ENCODE measurements at places on chromosomes 6 and 20.

DNA sequence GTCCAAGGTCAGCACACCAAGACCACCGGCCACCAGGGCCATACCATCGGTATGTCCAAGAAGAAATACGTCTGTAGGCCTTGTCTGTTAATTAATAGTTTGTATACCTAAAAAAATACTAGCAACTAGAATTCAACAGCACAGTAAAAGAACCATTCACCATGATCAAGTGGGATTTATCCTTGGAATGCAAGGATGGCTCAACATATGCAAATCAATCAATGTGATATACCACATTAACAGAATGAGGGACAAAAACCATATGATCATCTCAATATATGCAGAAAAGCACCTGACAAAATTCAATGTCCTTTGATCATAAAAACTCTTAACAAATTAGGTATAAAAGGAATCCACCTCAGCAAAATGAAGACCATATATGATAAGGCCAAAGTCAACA is 24.4 kb downstream of the RPP40 start:
- DNase-seq: no peak

DNA sequence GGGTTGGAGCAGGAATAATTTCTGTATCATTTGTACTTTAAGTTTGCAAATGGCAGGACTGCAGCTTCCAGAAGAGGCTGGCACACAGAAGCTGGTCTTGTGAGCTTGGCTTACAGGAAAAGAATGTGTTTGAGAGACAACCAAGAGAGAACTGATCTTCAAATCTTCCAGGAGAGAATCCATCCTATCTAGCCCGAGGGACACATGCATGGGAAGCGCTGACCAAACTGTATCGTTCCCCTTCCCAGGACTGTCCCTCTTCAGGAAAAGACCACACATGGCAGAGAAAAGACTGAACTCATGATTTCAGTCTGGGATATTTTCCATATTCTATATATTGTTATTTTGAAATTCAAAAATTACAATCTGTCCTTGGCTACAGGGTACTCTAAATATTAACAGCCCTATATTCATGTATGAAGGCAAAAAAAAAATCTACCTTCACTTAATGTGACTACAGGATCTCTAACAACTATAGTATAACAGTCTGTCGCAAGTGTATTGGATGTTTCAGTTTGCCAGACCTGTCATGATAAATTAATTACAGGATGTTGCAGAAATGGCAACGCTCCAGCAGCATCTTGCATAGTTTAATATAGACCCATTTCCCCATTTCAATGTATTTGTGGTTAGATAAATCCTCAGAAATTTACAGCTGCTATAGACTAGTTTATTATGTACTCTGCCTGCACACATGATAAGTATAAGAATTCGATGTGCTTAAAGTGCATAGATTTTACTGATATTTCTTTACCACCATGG is 99.4 kb downstream of the MYB start:
- DNase-seq: no peak

- DNase-seq: no peak
Observed at GRCh38 chr20:24836041-24836533, 113.0 kb upstream of the CST7 start.

- peak; percentile 35 for DNase-seq
Observed at GRCh38 chr6:43817192-43817591, 47.2 kb downstream of the VEGFA start.

DNA sequence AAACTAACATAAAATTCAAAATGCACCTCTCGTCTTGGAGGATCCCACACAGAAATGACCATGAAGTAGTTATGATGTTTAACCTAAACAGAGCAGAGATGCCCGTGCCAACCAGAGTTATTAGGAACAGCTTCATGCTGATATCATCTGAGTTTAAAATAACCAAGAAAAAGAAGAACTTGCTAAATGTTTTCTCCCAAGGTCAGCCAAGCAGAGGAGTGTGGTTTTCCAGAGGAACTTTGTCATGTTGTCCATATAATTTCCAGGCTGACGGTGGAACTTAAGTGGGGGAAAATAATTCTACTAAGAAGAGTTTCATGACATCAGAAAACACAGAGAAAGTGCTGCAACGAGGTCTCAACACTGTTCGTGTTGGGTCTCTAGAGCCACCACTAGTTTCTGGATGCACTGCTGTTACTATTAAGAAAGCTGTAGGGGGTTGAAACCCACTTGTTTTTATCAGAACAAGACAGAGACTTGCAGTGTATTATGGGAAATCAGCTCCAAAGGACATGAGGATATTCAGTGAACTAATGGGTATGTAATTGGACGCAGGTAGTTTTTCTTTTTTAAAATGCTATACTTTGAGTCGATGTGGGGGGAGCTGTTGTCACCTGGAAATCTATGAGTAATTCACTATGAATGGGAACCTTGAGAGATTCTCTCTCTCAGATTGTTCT is 5.2 kb downstream of the AGPAT4 start:
- no peak for DNase-seq

DNA sequence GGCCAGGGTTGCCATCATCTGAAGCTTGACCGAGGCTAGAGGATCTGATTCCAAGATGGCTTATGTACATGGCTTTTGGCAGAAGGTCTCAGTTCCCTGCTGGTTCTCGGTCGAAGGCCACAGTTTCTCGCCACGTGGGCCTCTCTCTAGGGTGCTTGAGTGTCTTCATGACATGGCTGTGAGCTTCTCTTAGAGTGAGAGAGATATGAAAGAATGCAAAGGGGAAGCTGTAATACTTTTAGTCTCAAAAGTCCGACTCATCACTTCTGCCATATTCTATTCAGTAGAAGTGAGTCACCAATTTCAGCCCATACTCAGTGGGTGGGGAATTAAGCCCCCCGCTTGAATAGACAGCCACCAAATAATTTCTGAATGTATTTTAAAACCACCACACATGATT is 94.2 kb downstream of the UTRN start:
- no peak for DNase-seq

- no peak for DNase-seq
Observed at GRCh38 chr6:156597095-156597494, 180.1 kb upstream of the ARID1B start.

- DNase-seq: no peak
Observed at GRCh38 chr6:135722679-135723078, 128.8 kb upstream of the PDE7B start.

- DNase-seq: no peak
Observed at GRCh38 chr6:168625602-168626001, 184.6 kb downstream of the SMOC2 start.

GRCh38 chr6:38153798-38154345 is 334.3 kb downstream of the ZFAND3 start:
- DNase-seq: no peak

- DNase-seq: no peak
Observed at GRCh38 chr6:31317036-31317435, 39.9 kb downstream of the HLA-B start.

DNA sequence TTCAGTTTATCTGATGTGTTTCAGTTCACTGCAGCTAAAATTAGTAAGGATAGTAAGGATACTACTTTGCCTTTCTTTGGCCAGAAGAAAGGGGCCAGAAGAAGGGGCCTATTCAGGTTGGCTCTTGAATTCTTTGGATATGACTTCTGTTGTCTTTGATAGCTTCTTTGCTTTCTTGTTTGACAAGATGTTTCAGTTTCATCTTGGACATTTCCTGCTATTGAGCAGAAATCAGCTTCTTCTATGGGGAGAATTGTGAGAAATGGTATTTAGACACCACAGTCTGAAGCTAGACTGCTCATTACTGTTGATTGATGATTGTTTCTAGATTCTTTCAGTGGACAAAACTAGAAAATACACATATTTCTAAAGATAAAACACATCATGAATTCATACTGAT is 23.2 kb downstream of the L3MBTL3 start:
- DNase-seq: peak; percentile 44

DNA sequence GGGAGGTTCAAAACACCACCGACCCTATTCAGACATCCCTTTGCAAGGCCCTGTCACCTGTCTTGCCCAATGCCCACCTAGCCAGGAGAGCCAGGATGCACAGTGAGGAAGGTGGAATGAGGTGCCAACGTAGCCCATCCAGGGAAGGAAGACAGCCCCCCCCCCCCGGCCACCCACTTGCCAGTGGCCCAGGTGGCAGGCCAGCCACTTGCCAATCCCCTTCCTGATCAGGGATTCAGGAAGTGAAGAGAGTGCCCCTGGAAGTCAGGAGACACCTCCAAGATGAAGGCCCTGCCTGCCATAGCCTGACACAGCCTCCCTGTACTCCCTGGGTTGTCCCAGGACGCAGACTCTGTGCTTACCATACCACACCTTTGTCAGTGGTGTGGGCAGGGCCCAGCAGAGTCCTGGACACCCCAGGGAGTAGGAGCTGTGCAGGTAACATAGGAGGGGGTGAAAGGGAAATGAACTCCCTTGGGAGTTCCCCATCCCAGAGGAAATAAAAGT is 54.7 kb downstream of the MRPL14 start:
- no peak for DNase-seq

DNA sequence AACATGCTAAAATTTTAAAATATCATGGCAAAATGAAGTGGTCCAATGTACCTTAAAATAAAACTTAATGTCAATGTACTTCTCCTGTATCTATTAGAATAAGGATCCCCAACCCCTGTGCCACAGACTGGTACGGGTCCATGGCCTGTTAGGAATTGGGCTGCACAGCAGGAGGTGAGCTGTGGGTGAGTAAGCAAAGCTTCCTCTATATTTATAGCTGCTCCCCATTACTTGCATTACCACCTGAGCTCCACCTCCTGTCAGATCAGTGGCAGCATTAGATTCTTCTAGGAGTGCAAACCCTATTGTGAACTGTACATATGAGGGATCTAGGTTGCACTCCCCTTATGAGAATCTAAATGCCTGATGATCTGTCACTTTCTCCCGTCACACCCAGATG is 86.0 kb downstream of the SLC16A10 start:
- no peak for DNase-seq

GRCh38 chr6:169724494-169725124 is at the start of gene PHF10:
Gene PHF10, minus strand, starts transcription at chr6:169724500. Its CDS starts 569 bp downstream, at chr6:169723931.
- peak; percentile 61 for DNase-seq

DNA sequence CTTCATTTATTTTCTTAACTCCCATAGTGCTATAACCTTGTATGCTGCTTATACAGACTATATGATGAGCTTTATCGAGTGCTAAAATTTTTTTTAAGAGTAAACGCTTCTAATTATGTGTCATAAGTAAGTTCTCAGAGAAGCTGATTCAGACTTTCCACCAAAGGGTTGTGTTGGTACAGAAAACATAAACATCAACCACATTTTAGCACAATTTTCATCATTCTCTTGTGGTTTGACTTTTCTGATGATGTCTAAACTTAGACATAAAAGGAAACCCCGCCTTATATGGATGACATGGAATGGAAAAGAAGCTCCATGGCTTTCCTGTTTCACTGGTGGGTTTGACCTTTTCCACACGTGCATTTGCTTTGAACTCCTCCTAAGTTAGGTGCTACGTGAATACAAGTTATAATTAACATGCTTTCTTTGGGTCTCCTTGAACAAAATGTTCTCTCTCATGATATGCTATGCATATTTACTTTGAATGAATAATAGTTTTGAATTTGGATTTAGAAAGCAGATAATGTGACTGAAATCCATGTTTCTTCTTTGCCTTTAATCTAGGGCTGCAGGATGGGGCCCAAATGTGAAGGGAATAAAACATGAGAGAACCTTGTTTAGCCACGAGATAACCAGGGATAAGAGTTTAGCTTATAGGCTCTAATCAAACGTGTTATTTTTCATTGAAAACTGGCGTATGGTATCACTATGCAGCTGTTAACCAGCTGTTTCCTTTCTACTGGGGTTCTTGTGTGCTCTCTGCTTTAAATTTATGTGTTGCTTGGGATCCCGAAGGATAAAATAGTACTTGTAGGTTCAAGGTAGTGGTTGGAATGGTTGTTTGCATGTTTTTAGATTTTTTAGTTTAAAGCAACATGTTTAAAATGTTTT is 127.1 kb upstream of the AHI1 start:
- no peak for DNase-seq

DNA sequence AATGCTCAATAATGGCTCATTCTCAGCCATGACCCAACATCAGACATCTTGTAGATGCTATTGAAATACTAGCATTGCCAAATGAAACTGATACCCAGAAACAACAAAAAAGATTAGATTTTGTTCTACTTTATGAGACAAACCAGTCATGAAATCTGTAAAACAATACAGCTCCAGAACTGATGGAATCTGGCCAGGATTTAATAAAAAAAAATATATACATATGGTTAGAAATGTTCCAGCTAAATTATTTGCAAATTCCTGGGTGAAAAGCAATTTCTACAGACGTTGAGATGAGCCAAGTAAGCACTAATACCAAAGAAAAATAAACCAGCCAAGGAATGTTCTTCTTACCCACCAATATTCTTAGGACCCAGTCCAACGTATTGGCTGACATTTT is 201.3 kb downstream of the EPHA7 start:
- DNase-seq: no peak

GRCh38 chr6:131877999-131878789 is 70.4 kb downstream of the ENPP1 start:
- no peak for DNase-seq

- no peak for DNase-seq
Observed at GRCh38 chr20:11378252-11378651, 539.4 kb upstream of the BTBD3 start.

GRCh38 chr6:43970068-43970912 is 157.0 kb downstream of the MRPL14 start:
- no peak for DNase-seq

GRCh38 chr6:12947967-12948366 is 231.4 kb downstream of the PHACTR1 start:
- DNase-seq: no peak

DNA sequence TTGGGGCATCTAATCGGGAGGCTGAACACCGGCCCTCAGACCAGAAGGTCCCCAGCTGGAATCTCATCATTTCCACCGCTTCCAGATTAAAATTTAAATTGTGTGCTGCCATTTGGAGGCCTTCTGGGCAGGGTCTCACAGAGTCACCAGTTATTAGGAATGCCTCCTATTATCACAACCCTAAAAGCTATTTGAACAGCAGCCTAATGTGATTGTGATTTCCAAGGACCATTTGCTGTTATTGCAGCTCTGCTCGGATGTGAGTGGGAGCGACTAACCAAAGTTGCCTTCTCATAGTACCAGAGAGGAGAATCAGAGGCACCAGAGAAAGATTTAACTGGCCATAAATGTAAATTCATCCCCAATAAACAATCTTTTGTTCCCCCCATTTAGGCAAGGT is 277.3 kb downstream of the RNF144B start:
- no peak for DNase-seq

DNA sequence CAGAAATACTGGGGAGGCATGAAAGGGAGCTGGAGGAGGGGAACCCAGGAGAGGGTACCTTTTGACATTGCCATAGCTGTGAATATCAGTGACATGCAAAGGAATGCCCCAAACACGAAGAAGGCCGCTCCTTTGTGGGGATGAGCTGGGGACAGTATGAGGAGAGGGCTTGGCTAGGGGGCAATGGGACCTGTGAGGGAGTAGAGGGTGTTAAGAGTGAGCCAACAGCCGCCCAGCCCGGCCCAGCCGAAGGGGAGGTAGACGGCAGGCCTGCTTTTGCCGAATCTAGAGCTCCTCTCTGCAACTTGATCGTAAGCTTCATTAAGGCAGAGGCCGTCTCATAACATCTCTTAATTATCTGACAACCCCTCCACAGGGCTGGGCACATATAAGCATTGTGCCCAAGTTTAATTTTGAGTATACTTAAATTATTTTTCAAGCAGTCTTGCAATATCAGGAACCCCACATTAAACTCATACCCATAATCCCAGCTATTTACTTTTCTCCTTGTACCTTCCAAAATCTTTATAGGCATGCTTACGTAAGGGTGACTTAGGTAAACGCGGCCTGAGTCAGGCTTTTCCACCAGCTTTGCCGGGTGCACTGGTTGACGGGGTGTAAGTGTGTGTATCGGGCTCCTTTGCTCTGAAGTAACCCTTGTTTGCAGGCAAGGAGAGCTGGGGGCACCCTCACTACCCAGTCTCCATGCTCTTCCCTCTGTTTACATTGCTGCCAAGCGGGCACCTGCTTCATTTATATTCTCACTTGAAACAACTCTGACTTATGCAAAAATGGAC is 24.9 kb upstream of the VEGFA start:
- no peak for DNase-seq

Data from CD4-positive, CD25-positive, alpha-beta regulatory T cell (primary cell).